Activated CD4-positive, alpha-beta T cell treated with anti-CD3 and anti-CD28 coated beads, Interleukin-2, amount 50 U/mL, for 16 hours (primary cell): ENCODE measurements at places on chromosomes 4 and X.
A peak's percentile ranks its signal among the peaks of the same experiment; 100 is the strongest.

DNA sequence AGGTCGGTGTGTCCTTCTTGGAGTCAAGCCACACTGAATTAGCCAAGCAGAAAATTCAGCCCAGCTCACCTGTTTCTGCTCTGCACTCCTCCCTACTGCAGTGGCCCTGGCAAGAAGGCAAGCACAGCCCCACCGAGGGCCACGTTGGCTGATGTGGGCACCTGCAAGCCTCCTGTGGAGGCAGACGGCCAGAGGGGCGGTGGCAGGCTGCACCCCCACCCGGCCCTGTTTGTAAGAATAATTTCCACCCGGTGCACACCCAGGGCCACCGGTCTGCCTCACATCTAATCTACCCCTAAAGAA, 18.8 kb downstream of the PPP2R2C start:
- no peak for DNase-seq

DNA sequence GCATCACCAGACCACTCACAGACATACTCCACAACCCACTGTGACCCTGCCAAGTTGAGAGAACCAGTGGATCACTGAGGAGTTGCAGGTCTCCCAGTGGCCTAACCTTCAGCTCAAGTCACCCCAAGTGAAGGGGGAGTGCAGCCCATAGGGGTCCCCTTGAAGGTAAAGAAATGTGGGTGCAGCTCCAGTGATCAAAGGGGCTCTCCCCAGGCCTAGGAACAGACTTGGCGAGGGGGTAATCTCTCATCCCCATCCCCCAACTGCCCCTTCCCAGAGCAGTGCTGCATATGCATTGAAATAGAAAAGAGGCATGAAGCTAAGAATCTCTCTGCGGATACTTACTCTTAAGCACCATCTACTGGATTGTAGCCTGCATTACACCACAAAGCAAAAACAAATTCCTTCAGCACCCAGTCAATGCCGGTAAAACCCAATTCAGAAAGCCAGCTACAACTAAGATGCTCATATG, 27.0 kb downstream of the MAGEE1 start:
- DNase-seq: peak; percentile 29

DNA sequence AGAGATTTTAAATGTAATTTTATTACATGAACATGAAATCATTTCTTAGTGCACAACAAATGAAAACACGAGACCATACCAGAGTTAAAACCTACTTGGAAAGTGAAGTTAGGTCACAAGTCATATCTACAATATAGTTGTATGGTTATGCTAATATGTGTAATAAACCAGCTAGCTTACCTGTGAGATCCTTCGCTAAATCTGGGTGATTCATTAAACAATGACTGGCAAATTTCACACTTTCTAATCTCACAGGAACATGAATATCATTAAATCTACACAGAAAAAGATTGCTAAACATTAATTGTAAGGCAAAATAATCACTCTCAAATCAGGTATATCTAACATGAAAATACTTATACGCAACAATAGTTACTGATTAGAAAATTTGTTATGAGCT, 67.6 kb downstream of the PDS5A start:
- no peak for DNase-seq

DNA sequence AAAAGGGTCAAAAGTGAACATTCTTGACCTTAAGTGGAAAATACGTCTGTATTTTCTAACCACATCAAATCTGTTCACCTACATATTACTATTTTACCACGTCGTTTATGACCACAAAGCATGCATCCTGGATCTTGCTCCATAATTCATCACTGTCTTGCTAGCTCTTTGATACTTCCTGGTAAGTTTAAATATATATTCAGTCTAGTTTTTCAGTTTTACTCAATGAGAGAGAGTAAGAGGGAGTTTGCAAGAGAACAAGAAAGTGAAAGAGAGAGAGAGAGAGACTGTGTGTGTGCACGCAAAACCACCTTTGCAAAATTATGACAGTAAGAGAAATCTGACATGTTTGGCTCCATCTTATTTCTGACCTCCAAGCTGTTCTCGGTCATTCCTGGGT, 173.7 kb upstream of the GALNTL6 start:
- peak; percentile 49 for DNase-seq

- DNase-seq: no peak
These were observed 17.4 kb upstream of the SLC34A2 start for GRCh38 chr4:25638221-25638601.

- DNase-seq: no peak
These were observed 135.2 kb upstream of the TSPAN5 start for GRCh38 chr4:98793658-98794057.

DNA sequence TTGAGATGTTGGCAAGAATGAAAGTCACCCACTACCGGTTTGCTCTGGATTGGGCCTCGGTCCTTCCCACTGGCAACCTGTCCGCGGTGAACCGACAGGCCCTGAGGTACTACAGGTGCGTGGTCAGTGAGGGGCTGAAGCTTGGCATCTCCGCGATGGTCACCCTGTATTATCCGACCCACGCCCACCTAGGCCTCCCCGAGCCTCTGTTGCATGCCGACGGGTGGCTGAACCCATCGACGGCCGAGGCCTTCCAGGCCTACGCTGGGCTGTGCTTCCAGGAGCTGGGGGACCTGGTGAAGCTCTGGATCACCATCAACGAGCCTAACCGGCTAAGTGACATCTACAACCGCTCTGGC, 12.3 kb downstream of the RPL9 start:
- no peak for DNase-seq

- no peak for DNase-seq
These were observed 189.0 kb upstream of the FRMPD4 start for GRCh38 chrX:11949291-11949690.

DNA sequence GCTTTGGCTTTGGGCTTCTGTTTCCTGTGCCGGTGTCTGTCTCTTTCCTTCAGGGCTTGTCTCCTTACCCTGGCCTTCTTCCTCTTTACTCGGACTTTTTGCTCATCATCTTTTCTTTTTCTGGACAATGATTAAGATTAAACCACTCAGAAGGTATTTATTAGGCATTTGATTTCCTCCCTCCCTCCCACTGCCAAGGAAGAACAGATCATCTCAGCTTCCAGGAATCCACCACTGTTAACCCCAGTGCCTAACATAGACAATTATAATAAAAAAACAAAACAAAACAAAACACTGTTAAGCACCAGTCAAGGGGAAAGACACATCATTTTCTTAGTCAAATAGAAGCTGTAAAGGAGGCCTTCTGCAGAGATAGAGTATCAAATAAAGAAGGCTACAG, 16.6 kb downstream of the PGRMC1 start:
- no peak for DNase-seq

DNA sequence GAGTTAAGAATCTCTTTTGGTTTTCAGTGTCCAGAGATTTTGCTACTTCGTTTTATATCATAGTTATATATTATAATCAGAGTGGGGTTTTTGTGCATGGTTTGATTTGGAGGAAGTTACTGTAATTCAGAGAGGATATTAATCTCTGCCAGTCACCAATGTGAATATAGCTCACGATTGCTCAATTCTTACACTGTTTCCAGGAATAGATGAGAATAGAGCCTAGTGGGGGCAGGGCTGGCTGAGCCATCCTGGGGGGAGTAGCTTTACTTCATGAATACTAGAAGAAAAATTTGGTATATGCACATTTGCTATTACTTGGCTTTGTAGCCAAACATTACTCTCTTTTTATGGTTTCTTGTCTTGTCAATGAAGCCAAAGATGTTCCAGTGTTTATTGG, 60.9 kb upstream of the TRPC3 start:
- no peak for DNase-seq

DNA sequence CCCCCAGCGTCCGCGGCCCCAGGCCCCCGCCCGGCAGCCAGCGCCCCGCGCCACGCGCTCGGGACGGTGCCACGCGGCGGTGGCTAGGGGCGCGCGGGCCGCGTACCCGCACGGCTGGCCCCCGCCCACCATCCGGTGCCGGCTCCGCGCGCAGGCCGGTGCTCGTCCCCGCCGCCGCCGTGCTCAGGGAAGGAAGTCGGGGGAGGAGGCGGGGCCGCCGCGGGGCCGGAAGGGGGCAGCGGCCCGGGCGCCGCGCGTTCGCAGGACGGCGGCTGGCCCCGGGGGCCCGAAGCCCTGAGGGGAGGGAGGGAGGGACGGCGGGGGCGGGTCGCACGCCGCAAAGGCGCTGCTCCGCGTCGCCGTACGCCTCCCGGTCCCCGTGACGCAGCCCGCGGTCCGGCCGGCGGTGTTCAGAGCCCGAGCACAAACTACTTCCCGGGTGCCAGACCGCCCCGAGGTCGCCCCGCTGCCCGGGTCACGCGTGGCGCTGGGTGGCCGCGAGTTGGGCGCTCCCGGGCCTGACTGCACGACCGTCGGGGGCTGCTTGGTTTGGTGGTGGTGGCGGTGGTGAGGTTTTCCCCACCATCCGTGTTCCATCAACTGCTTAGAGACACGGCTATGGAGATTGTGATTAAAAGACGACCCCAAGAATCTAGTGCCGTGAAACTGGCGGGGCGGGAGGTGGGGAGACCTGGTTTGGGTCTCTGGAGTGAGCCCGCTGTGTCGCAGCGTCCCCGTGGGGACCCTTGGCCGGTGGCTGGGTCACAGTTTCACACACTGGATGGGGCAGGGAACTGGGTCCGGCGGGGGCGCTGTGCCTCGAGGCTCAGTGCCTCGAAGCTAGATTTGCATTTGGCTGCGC, at the start of gene DCTD:
DCTD (minus strand) TSS at position 205 of the 862 bp plus-strand sequence. CDS start 1,818 bp downstream, outside the sequence.
- DNase-seq: peak; percentile 79

DNA sequence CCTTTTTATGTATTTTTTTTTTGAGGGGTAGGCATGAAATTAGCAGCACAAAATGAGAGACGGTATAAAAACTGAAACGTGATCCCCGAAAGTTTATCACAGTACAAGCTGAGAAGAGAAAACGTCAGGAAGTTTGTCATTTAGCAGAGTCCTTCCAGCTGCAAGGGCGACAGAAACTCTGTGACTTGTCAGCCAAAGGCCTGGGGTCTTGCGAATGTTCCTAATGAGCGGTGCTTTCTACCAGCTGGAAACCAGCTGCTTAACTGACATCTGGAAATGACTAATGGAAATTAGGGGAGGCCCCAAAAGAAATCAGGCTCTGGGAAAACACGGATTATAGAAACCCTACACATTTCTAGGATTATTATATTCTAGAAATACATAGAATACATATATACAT, 66.5 kb downstream of the CHRNA9 start:
- DNase-seq: no peak

GRCh38 chrX:1153940-1154339, 58.5 kb downstream of the CRLF2 start:
- no peak for DNase-seq

GRCh38 chr4:14254252-14254651, 626.7 kb upstream of the BOD1L1 start:
- DNase-seq: no peak

- no peak for DNase-seq
These were observed 960.8 kb upstream of the PRKX start for GRCh38 chrX:4674028-4674782.
